Heart right ventricle (tissue), 16 donors: ENCODE measurements at places on chromosomes 16 and 17.

- no peak for DNase-seq
Measured at GRCh38 chr16:6892966-6893365, 439.7 kb upstream of the RBFOX1 start.

- no peak for DNase-seq
Measured at GRCh38 chr16:72029567-72030271, 21.2 kb downstream of the DHODH start.

- DNase-seq: no peak
Measured at GRCh38 chr16:82432261-82432660, 194.5 kb upstream of the CDH13 start.

- no peak for DNase-seq
Measured at GRCh38 chr16:3242709-3243108, 7.8 kb upstream of the ZNF200 start.

DNA sequence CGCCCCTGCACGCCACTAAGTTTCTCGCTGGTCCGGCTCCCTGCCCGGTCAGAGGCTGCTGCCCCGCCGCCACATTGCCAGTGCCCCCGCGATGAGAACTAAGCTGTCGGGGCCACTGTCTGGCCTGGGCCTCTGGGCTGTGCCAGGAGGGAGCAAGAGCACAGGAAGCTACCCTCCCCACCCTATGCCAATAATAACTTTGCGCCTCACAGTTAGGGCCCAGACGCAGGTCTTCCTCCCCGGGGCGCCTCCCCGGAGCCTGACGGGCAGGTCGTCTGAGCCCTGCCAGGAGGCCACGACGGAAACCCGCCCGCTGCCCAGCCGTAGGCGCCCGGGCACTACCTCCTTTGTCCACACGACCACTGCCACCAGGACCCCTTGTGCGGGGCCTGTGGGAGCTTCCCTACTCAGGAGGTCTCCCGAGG, 1.5 kb downstream of the ZFPM1 start:
- no peak for DNase-seq
